ENCODE measurements at places on chromosomes 6 and 20.

DNA sequence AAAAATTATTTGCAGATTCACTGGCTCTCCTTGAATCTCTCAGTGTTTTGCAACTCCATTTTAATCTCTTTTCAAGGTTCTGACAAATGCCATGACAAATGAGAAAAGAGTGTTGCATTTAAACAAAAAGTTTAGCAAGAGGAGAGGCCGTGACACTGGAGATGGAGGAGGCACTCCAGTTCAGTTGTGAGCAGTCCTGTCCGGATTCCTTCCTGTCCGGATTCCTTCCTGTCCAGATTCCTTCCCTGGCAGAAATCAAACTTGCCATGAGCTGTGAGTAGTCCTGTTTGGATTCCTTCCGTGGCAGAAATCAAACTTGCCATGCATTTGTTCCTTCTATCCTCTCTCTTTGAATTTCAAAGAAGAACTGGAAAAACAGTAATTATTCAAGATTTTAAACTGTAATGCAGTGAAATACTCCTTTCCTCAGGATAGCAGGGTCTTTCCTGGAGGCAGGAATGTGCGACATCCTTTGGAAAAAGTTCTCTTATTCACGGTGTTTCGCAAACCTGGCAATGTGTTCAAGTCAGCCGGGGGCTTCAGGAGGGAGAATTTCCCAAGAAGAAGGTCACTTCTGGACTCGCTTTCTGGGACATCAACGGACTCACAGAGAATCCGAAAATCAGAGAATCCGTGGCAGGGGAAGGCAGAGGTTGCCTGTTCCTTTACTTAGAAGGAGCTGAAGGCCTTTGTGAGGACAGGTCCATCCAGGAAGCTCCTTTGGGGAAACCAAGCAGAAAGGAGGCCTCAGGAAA, 48.7 kb upstream of the DACT2 start:
- no peak for DNase-seq

GRCh38 chr6:46051962-46052361, 36.3 kb upstream of the CLIC5 start:
- no peak for DNase-seq

DNA sequence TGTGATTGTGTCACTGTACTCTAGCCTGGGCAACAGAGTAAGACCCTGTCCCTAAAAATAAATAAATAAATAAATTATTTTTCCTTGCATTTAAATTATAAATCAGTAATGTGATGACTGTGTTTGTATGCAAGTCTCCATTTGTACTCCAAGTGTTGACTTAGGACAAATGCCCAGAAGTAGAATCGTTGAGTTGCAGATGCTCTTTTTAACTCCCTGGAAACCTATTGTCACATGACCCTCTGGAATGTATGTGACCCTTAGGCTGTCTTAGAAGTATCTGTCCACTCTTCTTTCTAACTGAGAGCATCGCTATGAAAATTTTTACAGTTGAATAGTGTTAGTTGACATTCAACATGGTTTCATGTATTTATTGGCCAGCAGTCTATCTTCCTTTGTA, 18.8 kb downstream of the OR2A4 start:
- no peak for DNase-seq

DNA sequence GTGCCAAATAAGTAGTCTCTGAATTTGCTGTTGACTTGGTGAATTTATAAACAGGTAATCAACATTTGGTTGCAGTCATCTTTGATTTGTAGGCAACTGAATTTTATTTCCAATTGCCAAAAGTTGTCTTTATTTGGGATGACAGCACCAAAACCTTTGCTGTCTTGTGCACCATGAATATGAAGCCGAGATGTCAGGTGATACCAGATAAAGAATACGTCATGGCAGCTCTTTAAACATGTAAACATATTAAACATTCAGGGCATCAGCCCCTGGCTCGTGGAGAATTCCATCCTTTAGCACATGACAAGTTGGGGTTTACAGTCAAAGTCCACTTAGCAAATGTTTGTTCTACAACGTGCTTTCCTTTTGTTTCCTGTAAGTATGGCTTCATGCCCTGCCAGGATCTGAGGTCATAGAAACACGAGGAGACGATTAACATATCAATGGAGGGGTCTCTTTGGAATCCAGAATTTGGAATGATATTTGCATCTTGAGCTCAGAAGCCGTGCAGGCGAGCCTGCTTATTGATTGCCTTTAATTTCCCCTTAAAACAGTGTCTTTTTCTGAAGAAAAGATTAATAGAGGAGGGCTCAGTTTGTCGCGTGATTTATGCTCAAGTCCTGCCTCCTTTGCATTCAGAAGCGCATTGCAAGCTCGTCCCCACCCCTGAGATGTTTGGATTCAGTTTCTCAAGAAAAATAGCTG, 170.2 kb upstream of the ZNF217 start:
- no peak for DNase-seq

DNA sequence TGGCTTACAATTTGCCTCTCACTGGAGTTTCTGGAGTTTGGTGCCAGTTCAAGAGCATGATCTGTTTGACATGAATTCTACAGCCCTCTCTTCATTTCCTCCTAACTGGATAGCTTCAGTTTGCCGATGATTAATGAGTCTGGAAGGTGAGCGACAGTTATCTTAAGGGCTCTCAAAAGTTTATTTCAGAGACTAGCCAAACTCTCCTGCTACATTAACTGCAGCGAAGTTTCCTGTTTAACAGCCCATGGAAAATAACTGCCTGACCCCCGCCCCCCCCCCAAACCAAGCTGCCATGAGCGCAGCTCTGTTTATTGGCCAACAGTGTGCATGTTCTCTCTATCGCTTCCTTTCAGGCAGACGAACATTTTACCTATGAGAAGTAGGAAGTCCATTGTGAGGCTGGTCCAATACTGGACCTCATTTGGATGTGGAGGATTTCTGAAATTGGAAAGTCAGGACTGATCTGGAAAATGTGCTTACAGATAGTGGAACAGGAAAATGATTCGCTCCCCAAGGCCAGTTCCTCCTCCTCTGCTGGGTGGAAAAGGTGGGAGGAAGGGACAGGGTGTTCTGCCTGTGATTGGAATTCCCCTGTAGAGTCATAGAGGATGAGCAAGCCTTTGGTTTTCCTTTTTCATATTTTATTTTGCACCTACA, 522.2 kb upstream of the JAG1 start:
- DNase-seq, result no peak

DNA sequence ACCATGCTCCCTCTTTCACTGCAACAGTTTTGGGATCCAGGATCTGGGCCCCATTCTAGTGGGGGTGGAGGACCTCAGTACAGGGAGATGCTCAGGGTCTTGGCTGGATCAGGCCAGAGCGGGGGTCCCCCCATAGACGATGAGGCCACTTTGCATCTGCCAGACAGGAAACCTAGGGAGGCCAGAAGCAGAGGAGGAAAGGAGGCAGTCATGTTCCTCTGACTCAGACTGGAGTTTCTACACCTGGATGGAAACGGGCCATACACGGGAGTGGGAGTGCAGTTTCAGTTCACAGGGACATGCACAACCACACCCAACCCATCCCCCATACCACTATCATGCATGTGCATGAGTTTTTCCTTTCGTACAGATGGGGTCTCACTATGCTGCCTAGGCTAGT, 3.6 kb upstream of the EMILIN3 start:
- DNase-seq, result no peak

DNA sequence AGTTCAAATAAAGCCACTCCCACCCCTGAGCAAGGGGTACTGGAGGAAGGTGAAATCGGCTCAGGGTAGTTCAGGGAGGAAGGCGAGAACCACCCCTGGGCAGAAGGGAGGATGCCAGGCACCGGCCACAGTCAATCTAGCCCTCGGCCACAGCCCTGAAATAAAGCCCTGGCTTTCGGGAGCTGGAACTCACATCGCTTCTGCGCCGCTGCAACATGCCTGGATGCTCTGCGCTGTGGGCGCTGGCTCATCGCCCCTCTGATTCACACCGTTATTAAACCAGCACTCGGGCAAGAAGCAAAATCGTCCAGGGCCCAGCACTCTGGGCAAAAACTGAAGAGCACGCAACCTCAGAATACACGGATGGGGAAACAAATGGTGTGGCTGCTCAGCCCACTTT, 136.9 kb upstream of the RREB1 start:
- no peak for DNase-seq

- no peak for DNase-seq
Observed at GRCh38 chr20:32337937-32338661, 20.0 kb upstream of the ASXL1 start.

GRCh38 chr6:116572162-116572561, 858 bp downstream of the RWDD1 start:
- DNase-seq, result no peak

DNA sequence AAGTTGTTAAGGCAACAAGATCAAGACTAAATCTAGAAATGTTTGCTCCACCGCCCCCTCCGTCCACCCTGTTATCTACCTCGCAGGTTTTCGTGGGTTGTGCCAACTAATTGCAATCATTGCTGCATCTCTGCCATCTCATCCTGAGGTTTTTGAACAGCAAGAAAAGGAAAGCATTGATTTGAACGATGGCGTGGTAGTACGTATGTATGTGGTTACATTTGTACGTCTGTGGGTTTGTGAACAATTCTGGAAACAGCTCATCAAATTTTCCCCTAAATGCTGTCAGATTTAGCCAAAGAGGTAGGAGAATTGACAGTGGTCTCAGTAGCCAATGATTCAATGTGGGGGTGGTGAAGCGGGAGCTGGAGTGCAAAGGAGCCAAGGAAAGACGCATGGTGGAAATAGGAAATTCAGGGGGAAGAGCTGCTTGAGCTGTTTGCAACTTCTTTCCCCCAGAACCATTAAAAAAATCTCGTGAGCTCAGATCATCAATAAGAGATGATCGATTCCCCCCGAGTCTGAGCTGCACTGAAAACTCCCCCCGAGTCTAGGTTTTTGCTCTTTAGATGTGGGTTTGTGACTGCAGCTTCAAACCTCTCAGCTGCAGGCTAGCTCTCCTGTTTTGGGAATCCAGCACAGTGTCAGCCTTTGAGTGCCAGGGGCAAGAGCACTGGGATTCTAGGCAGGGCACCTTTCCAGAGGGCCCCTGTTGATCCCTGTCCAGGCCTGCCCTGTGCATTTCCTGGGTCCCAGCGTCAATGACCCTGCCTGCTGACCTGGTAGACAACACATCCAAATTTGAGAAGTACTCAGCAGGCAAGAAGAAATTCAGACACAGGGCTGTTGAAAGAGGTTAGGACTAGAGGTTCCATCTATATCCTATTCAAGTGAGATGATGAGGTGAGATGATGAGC, 72.6 kb upstream of the LY86 start:
- peak; percentile 41 for DNase-seq

- no peak for DNase-seq
Observed at GRCh38 chr6:15280028-15280427, 34.2 kb downstream of the JARID2 start.

DNA sequence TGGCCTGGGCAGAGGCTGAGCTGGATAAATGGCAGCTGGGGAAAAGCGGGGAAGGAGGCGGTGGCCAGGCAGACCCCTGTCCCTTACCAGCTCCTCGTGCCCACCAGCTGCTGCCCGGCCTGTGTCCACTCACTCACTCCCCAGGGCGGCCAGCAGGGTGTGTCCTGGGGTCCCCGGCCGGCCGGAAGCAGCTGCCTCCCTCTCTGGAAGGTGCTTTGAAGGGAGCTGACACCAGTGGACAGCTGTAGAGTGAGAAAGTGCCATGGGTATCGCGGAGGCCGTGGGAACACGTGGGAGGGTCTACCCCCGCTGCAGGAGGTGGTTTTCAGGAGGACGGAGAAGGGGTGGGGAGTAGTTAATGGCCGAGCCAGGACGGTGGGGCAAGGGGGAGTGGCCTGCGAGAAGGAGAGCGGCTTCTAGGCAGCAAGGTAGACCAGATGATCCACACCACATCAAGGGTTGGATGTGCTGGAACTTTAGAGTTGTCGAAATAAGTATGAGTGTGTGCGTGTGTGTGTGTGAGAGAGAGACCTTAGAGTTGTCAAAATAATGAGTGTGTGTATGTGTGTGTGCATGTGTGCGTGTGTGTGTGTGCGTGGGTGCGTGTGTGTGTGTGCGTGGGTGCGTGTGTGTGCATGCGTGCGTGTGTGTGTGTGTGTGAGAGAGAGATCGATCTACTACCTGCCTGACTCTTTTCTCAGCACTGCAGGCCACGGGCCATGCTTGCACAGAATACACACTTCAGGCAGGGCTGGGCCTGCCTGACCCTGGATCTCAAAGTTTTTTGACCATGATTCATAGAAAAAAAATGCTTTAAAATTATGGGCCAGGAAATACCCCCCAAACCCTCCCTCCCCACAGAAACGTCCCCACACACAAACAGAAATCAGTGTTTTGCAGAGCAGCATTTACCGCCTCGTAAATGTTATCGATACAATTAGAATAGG, 43.9 kb downstream of the CDH4 start:
- no peak for DNase-seq

DNA sequence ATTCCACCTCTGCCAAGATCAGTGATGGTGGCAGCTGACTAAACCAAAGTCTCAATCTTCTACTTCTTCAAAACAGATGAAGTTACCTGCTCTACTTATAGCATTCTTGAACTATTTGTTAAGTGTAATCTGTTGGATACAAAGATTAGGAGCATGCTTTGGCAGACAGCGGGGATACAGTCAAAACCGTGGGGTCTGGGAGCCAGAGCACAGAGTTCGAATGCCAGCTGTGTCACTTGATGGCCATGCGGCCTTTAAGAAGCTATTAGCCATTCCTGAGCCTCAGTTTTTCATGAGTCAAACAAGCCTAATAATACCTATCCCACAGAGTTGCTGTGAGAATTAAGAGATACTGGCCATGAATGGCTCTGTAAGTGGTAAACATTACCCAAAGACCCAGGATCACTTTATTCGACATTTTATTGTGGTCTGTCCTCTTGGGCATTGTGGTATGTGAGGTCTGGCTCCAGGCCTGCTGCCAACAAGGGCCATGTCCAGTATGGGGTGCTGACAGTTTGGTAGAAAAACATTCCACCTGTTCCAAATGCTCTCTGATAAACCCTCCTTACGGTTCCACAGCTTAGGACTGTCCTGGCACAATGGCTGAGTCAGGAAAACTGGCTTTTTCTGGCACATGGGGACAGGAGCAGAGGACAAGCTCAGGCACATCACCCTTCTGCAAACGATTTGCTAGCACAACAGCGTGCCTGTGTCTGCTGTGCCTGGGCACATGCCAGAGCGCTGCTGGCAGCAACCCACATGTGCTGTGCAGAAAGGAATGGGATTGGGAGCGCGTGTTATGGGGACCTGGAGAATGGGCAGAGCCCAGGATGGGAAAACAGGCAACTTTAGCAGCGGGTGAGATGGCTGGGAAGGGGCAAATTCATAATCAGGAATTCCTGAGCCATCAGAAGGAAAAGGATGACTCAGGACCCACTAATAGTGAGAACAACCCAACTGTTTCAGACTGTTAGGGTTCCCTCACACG, 15.7 kb upstream of the FAM83C start:
- no peak for DNase-seq

GRCh38 chr20:77231-77630, 10.2 kb upstream of the DEFB125 start:
- no peak for DNase-seq

- peak; percentile 16 for DNase-seq
Observed at GRCh38 chr20:10427060-10427692, 6.8 kb downstream of the MKKS start.

Data from stimulated activated CD8-positive, alpha-beta memory T cell treated with anti-CD3 and anti-CD28 coated beads, Interleukin-7, amount 100 ng/mL, for 4 hours (primary cell).